ENCODE measurements at places on chromosomes 12 and 14.

GRCh38 chr12:68078737-68079136, 80.8 kb downstream of the IFNG start:
- DNase-seq, result no peak

- DNase-seq, result no peak
These were observed 13.1 kb downstream of the DYNC1H1 start for GRCh38 chr14:101977311-101978071.

- DNase-seq, result no peak
These were observed 183.5 kb upstream of the CAND1 start for GRCh38 chr12:67085699-67086098.

GRCh38 chr12:100995201-100995600, 200.6 kb downstream of the ANO4 start:
- no peak for DNase-seq

- DNase-seq, result no peak
These were observed 35.1 kb upstream of the SRRM4 start for GRCh38 chr12:118946256-118946655.

DNA sequence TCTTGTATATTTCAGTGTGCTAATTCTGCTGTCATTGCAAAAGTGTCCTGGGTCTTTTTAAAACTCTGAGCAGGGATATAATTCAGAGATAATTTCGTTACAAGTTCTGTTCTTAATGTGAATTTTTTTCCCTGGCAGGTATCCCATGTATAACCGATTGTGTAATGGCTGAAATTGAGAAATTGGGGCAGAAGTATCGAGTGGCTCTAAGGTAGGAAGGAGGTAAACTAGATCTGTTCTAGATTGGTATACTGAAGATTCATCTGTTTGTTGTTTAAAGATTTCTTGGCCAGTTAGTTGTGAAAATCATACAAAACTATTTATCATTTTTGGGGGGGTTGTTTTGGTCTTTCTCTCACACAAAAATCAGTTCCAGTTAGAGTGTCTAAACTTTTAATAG, 10.2 kb downstream of the FCF1 start:
- DNase-seq, result no peak

- DNase-seq, result no peak
These were observed 24.0 kb upstream of the CKAP4 start for GRCh38 chr12:106271575-106272505.

- no peak for DNase-seq
These were observed 17.4 kb upstream of the PTGR2 start for GRCh38 chr14:73834261-73834625.

- no peak for DNase-seq
These were observed 17.2 kb upstream of the PIWIL1 start for GRCh38 chr12:130320536-130320935.

- peak; percentile 37 for DNase-seq
These were observed 279.3 kb downstream of the DUSP6 start for GRCh38 chr12:89073027-89073398.

- no peak for DNase-seq
These were observed 2.3 kb downstream of the TAS2R46 start for GRCh38 chr12:11059784-11060183.

GRCh38 chr12:62673028-62673815, 206.6 kb downstream of the MON2 start:
- no peak for DNase-seq

- DNase-seq, result no peak
These were observed 3.3 kb upstream of the NUDT14 start for GRCh38 chr14:105184461-105184860.

DNA sequence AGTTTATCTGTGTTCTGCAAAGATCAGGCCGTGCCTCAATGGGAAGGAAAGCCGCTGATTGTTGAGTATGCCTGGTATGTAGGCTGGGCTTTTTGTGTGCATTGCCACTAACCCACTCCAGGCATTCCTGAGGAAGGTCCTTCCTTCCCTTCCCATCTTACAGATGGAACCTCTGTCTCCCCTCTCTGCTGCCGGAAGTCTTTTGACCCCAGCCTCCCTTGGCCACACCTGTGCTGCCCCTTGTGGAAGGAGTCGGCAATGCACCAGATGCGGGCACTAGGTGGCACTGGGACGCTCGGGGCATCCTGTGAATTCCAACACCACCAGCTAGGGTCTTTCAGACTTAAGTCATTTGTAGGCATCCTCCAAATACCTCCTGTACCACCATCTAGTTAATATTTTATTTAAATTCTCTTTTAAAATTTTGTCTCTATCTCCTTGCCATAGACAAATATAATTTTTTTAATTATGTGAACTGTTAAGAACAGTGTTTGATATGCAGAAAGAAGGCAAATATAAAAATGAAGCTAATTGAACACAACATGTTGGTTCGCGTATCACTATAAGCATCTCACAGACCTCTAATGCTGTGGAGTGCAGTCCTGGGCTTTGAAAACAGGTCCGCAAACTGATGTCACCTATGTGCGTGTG, 99.6 kb downstream of the RIN3 start:
- peak; percentile 62 for DNase-seq

GRCh38 chr12:95017482-95017881, 14.0 kb upstream of the NDUFA12 start:
- DNase-seq, result no peak

GRCh38 chr12:75933101-75933500, 98.5 kb downstream of the PHLDA1 start:
- DNase-seq, result no peak

DNA sequence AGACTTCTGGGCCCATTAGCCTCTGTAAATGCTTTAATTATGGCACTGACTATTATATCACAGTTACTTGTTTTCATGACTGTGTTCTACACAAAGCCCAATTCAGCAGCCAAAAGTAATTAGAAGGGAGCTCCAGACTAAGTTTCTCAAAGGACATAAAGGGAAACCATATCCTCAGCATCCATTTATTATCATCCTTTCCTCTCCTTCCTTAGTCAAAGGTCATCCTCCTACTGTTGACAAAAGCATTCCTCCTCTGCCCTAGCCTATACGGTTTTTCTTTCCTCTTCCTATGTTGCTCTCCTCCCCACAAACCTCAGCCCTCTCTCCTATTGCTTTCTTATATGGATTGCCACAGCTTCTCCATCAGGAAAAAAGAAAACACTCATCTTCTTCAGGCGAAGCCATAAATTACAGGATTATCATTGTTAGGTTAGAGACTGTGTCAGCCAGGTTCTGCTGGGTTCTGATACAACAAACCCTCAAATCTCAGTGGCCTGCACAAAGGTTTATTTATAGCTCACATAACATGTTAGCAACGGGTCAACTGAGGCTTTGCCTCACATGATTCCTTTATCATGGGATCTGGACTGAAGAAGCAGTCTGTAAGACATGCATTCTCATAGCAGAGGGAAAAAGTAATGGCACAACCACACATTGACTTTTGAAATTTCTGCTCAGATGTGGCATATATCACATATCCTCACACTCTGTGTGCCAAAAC, 207.2 kb downstream of the SLC5A8 start:
- DNase-seq, result no peak

DNA sequence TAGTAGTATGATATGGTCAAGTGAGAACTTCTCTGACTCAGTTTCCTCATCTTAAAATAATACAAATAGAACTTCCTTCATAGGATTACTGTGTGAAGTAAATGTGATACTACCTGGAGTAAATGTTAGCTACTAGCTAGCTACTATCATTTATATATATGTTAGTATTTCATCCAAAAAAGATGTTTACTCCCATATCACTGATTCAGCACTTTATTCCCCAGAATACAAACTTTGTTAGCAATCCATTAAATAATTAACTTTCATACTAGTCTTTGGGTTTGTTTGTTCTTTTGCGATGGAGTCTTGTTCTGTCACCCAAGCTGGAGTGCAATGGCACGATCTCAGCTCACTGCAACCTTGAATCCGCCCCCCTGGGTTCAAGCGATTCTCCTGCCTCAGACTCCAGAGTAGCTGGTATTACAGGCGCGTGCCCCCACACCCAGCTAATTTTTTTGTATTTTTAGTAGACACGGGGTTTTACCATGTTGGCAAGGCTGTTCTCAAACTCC, 8.4 kb downstream of the SBNO1 start:
- DNase-seq, result no peak

GRCh38 chr12:24889411-24889810, 59.5 kb downstream of the BCAT1 start:
- DNase-seq, result no peak

- DNase-seq, result no peak
These were observed 2.8 kb downstream of the FGD4 start for GRCh38 chr12:32402170-32402569.

DNA sequence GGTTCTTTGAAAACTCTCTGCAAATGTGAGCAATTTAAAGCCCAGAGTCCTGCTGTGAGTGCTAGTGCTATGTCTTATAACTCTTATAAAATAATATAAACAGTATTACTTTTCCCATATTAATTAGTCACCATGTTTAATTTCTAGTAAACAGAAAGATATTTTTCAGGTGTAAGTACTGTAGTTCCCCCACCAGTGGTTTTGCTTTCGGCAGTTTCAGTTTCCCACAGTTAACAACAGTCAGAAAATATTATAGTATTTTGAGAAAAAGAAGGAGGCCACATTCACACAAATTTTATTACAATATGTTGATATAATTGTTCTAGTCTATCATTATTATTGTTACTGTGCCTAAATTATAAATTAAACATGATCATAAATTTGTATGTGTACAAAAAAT, 800.5 kb downstream of the LRFN5 start:
- DNase-seq, result no peak

DNA sequence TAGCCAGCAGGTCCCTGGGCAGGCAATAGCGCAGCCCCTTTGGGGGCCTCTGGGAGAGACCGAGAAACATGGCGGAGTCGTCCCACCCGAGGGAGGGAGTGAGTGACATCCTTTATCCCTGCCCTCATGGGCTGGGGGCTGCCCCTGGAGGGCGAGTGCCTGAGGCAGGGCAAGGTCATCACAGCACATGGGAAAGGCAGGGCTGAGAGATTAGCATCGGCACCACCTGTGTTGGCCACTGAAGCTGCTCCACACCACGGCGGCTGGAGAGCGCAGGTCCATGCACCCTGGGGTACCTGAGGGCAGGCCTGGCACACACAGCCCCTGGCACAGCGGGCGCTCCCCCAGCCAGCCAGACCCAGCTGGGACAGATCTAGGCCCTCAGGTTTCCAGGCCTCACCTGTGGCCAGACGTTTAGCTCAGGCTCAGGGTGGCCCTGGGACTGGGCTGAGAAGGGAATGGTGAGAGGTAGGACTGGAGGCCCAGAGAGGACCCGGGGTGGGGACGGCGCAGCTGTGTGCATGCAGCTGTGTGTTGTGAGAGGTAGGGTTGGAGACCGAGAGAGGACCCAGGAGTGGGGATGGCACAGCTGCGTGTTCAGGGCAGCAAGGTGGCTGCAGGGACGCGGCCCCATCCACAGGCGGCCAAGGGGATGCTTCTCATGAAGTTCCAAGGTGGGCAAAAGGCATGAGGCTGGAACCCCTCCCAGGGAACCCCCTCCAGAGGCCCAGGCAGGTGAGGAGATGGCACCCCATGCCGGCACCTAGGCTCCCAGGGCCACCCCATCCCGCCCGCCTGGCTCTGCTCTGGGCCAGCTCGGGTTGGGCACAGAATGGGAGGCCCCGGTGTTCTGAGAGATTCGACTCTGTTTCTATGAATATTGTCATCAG, 74.1 kb downstream of the KIF26A start:
- no peak for DNase-seq

GRCh38 chr12:123042833-123043232, 62.4 kb downstream of the ARL6IP4 start:
- DNase-seq, result no peak

DNA sequence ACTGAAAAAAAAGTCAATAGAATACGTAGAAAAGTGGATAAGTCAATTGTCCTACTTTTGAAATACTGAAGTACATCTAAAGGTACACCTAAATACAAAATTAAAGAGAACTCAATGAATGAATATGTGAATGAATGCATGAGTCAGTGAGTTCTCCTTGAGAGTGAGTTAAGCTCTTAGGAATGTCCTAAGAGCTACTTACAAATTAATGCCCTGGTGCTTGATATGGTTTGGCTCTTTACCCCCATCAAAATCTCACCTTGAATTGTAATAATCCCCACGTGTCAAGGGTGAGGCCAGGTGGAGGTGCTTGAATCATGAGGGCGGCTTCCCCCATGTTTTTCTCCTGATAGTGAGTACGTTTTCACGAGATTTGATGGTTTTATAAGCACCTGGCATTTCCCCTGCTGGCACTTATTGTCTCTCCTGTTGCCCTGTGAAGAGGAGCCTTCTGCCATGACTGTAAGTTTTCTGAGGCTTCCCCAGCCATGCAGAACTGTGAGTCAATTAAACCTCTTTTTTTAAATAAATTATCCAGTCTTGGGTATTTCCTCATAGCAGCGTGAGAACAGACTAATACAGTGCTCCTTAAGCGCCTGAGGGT, 192.2 kb upstream of the ARHGAP5 start:
- DNase-seq, result no peak

DNA sequence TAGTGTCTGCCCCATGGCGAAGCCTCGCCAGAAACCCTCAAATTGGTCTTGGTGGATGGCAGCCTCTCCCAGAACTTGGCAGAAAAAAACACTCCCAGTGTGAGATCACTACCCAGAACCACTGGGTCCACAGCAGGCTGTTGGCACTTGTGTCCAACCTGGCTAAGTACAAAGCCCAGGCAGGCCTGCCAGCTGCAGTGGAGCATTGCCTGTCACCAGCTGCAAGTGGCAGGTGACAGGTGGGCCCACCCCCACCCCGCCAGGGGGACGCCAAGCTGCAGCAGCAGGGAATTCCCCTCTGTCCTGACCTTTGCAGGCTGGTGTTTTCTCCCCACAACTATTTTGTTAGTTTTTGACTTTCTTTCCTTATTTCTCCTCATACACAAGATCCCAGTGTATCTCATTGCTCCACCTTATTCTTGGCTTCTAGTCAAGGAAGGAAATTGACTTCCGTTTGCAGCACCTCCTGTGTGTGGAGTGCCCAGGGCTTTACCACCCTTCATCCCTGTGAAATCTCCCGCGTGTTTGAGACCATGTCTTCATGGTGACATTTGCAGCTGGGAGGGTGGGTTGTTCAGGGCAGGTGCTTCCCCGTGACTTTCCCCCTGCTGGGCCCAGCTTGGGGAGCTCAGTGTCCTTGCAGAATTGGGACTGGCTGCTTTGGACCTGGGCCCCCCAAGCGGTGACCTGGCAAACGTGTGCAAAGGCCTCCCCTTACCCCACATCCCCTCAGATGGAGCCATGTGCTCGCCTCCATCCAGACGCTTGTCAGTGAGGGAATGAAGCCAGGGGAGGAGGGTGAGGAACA, 73.8 kb upstream of the RIN3 start:
- no peak for DNase-seq
